Urothelium cell line (cell line): ENCODE measurements at places on chromosomes 5 and 9.

DNA sequence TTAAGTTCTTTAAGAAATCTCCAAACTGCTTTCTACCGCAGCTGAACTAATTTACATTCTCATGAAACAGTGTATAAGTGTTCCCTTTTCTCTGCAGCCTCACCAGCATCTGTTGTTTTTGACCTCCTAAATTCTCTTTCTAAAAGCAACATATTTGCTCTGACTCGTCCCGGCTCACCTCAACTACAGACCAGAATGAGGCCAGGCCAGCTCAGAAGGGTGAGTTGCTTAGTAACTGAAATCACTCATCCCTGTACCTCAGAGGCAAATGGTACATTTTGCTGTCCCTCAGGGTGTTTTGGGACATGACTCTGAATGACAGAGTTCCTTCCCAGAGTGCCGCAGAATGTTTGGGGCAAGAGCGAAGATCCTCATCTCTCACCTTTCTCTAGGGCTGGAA is 127.5 kb downstream of the FRMD3 start:
- no peak for DNase-seq

DNA sequence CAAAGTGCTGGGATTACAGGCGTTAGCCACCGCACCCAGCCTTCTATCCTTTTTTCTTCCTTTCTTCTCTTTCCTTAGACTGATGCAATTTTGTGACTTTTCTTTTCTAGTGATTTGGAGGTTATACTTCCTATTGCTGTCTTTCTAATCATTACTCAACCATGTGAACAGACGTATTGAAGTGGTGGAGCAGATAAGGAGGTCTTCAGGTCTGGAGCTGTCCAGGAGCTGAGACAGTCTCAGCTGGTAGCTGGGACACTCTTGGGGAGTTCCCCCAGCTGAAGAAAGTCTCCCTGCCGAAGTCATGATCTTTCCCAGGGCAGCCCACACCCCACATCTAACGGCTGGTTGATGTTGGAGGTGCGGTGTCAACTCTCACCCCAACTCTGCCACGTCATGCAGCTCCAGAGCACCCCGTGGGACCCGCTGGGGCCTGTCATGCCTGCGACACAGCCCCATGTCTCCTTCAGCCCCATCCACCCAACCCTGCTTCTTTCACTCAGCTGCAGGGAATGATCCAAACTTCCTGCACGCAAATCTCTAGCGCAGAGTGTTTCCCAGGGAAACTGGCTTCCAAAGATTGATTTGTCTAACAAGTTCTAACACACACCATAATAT is 41.1 kb downstream of the NSUN2 start:
- no peak for DNase-seq

DNA sequence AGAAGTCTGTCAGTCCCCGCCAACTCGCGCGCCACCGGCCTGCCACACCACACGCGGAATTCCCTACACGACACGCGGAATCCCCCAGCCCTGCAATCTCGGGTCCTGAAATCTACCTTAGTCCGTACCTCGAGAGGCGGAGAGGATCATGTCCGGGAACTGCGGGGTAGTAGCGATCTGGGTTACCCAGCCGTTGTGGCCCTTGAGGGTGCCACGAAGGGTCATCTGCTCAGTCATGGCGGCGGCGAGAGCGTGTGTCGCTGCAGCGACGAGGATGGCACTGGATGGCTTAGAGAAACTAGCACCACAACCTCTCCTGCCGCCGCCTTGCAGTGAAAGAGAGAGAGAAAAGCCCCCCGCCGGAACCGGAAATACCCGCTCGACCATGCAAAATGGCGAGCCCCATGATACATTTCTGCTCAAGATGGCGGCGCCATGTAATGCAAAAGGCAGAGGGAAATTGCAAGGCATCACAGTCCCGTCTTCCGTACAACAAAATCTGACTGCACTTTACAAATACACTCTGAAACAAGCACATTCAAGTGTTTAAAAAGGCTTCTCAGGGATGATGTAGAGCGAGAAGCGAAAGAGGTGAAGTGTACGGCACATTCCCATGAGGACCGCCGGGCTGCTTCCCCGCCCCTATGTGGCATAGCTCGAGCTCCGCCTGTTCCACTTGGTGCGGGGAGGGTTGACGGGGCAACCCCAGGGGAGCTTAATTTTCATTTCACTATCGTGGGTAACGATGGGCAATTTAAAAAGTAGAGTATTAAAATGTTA is at the start of gene RACK1:
TSS of gene RACK1 (minus strand) at position 343 of the 780 bp plus-strand sequence. CDS start at position 237, 106 bp downstream.
- DNase-seq, result peak; percentile 80

DNA sequence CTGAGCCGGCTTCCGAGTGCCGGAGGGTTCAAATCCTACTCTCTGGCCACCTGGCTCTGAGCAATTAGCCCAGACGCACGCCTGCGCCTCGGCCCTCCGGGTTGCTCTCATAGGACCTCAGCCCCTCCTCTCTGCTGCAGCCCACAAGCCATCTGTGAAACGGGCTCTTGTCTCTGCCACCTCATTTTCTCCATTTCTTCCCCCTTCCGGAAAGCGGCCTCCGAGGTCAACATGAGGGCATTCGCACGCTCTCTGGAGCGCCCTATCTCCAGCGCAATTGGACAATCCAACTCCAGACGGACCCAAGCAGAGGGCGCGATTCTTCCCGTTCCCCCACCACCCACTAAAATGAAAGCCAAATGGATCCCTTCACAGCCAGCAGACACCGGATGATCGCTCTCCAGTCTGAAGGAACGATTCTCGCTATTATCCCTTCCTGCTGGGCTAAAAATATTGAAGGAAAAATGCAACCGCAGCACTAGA is 41.5 kb downstream of the VAV2 start:
- no peak for DNase-seq

DNA sequence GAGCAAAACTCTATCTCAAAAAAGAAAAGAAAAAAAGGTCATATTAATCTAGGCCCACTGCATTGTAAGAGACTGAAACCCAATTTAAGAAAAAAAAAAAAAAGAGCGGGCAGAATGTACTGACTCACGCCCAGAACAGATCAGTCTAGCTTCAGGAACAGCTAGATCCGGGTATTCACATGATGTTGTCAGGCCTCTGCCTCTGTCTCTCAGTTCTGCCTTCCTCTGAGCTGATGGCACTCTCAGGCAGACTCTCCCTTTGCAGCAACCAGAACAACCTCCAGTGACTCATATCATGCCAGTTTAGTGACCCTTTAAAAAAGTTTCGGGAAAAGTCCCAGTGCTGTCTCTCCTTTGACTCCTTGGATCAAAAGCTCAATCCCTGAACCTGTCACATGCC is 53.0 kb downstream of the NEURL1B start:
- no peak for DNase-seq

DNA sequence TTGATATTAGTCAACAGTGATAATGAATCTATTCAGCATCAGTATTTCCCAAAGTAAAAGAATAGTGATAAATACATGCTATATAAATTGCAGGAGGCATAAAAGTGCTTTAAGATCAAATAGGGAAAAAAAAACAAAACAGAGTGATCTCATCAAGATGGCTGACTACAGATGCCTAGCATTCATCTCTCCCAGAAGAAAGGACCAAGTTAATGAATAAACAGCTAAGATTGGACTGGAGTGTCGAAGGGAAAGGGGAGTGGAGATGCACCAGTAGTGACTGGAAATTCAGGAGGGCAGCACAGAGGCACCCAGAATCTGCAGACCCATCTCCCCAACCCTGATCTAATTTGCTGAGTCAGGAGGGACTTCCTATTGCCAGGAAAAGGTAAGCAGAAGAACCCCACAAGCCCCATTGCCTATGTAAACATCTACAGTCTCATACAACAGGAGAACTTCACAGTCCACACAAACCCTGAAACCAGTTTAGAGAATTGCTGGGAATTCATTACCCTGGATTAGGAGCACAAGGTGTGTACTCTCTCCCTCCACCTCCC is 699.4 kb downstream of the PTPRD start:
- no peak for DNase-seq

DNA sequence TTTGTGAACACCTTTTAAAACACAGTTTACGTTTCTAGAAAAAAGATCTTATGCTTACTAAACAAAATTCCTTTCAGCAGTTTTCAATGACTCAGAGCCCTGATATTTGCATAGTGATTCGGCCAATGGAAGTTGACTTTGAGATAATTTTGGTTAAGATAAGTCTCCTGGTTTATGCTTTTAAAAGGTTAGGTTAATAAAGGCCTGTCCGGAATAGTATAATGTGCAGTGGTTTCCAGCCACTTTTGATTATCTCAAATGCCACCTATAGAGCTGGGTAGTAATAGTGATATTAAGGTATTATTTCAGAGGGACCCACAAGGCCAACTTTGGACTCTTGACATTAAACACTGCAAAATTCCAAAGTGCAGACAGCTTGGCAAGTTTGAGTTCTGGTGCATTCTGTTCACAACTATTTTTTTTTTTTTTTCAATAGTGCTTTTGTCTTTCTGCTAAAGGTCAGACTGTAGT is 86.1 kb downstream of the F2RL2 start:
- no peak for DNase-seq

GRCh38 chr9:80679916-80680315 is 1009.4 kb downstream of the TLE1 start:
- DNase-seq, result no peak

DNA sequence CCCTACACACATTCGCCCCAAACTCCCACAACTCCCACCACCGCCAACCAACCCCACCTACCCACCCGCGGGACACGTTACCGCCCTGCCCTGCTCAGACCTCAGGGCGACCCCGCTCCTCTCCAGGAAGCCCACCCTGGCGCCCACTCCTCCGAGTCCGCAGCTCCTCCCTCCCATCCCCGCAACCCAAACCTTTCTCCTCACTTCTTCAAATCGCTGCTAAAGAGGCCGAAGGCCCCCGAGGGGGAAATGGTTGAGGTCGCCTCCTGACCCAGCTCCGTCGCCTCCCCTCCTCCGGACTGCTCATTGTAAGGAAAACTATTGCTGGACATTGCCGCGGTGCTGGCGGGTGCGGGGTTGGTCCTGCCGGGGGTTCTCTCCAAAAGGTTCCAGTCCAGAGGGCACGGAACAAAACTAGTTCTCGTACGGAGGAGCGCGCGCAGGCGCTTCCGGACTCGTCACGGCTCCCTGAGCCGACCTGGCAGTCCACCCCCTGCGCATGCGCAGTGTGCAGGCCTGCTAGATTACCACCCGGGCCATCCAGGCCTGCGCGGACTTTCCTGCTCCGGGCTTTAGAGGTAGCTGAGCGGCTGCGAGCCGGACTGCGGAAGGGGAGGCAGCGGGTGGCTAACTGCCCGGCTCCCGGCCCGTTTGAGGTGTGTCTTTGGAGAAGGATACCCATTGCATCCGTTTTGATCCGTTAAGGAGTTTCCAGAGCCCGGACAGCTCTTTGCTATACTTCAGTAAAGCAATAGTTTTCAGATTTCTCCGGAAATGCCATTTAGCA is at the start of gene AP3B1:
TSS of gene AP3B1 (minus strand) at position 451 of the 787 bp plus-strand sequence. CDS start at position 332, 119 bp downstream.
- DNase-seq, result peak; percentile 99

GRCh38 chr9:34501889-34502425 is 20.8 kb downstream of the ENHO start:
- peak; percentile 87 for DNase-seq

DNA sequence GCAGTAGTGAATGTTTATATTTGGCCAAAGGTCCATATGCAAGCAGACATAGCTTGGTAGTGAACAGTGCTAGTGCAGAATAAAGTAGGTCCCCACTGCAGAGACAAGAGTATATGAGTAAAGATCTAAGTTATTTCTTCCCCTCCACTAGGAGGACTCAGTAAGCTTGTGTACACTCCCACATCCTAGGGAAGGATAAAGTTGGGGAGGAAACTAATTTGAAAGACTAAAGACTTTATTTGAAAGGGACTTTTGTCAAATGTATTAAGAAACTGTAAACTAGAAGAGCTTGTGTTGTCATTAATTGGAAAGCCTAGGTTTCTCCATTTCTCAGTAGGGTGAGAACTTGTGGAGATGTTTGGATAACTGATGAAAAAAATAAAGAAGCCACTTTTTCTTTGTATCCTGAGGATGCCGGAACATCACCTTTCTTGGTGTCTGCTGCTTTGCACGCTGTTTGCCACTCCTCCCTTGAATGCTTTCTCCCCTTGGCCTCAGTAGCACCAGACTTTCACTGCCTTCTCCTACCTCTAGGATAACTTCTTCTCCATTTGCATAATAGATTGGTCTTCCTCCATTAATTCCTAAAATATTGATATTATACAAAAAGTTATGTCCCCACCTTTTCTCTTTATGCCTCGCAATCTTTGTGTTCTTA is 329.0 kb downstream of the PARP8 start:
- DNase-seq, result no peak

GRCh38 chr5:123085638-123086286 is 3.3 kb upstream of the PRDM6 start:
- DNase-seq, result no peak

- no peak for DNase-seq
Measured at GRCh38 chr9:37937366-37937765, 33.4 kb upstream of the SLC25A51 start.

- DNase-seq, result no peak
Measured at GRCh38 chr9:84239343-84239742, 101.2 kb downstream of the SLC28A3 start.

DNA sequence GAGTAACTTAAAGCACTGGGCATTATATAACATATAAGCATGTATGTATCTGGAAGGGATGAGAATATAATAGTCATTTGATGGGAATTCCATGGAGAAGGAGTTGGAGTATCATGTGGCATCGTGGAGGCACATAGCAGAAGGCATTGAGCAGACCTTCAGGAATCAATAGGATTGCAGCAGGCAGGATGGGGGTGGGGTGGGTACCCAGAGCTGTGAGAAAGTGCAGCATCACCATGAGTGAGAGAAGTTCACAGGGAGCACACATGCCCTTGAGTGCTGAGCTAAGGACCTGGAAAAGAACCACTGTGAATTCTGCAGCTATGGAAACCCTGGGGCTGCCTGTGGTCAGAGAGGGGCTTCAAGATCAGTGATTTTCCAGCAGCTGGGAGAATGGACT is 57.3 kb downstream of the MED10 start:
- no peak for DNase-seq

DNA sequence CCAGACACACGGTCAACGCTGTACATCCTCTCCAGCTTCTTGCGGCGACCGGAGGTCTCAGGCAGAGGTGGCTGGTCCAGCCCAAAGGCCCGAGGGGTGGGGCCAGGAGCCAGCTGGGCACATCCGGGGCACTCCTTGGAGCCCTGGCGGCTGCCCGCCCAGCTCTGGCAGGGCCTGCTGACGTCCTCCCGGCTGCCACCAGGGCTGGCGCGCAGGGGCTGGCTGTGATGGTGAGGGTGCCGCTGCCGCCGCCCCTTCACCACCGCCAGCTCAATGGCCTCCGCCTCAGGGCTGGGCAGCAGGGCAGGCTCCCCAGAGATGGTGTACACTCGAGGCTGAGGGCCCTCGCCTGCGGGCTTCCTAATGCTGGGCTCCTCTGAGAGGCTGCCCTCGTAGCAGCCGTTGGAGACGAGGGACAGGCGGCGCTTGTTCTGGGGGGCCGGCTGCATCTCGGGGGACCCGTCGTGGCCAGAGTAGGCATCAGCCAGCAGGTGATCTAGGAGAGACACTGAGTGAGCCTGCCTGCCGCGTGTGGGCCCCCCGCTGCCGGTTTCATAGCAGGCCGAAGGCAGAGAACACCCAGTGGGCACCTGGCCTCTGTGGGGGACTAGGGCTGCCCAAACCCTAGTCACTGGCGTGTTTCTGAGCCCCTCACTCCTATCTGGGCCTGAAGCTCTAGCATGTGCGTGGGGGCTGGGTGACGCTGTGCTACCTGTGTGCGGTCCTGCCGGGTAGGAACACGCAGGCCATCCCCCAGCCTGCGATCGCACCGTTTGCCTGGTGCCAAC is 1.5 kb downstream of the NSMF start:
- no peak for DNase-seq
